ENCODE measurements at places on chromosomes 6 and 20. TPM values are rescaled to one million over a fixed set of nuclear protein-coding genes. Genes with fewer than 3 reads are reported as not detected.

The CCN6 gene
- not detected for total RNA-seq

The NCR2 gene
- total RNA-seq, result not detected

The GOPC gene
- 19.3 TPM for total RNA-seq

The SLCO4A1 gene
- 9.4 TPM for total RNA-seq

The PKIG gene
- total RNA-seq, result 195 TPM

The KHDC1 gene
- total RNA-seq, result 0.79 TPM

The SLC24A3 gene
- total RNA-seq, result 0.62 TPM

The PTCRA gene
- total RNA-seq, result not detected

DNA sequence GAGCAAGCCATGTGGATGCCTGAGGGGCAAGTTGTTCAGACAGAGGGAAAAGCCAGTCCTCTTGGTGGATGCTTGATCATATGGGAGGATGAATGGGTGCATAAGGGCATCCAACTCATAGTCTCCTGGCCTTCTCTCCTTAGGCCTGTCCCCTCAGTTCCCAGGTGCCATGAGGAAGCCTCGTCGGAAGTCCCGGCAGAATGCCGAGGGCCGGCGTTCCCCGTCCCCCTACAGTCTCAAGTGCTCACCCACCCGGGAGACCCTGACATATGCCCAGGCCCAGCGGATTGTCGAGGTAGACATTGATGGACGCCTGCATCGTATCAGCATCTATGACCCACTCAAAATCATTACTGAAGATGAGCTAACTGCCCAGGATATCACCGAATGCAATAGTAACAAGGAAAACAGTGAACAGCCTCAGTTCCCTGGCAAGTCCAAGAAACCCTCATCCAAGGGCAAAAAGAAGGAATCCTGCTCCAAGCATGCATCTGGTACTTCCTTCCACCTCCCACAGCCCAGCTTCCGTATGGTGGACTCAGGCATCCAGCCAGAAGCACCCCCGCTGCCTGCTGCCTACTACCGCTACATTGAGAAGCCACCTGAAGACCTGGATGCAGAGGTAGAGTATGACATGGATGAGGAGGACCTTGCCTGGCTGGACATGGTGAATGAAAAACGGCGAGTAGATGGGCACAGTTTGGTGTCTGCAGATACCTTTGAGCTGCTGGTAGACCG is 3.8 kb downstream of the BRPF3 start:
- no peak for DNase-seq

DNA sequence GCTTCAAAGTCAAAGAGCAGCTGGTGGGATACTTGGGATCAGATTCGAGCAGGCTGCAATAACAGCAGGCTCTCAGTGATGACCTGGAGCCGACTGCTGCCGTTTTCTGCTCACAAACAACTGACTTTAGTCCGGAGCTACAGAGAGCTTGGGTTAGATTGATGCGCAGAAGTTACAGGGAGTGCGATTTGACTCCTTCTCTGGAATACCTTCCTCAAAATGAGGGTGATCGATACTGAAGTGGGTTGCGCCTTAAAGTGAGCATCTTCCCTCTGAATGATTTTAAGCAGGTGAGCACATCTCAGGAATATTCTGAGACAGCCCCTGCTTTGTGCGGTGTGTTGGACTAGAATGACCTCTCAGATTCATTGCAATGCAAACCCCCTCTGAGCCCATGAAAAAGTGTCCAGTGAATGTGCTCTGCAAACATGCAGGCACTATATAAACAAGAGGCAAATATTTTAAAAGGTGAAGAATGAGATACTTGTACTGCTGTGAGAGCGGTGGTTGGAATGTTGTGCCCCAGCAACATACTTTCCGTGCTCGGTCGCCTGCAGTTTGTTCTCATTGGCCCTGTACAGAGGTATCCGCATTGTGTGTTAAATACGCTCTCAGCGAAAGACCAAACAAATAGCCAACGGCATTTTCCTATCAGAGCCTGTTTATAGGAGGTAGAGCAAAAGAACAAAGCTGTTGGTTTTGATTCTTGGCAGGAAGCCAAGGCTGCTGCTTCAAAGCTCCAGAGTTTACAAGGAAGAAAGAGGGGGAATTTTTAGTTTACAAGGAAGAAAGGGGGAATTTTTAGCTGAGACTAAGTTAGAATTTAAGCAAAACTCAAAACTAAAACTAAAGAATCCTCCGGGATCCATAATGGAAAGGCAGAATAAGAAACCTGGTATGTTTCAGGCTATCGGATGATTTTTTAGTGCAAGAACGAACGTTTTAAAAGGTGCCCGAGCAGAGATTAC is 67.7 kb downstream of the PHACTR2 start:
- no peak for DNase-seq

- no peak for DNase-seq
Observed at GRCh38 chr6:97863697-97864096, 580.7 kb upstream of the MMS22L start.

- no peak for DNase-seq
Observed at GRCh38 chr6:159555082-159555875, 137.8 kb downstream of the SOD2 start.

- DNase-seq, result no peak
Observed at GRCh38 chr6:45900808-45901752, 114.6 kb downstream of the CLIC5 start.

GRCh38 chr20:48777821-48778220 is 50.0 kb downstream of the PREX1 start:
- no peak for DNase-seq

DNA sequence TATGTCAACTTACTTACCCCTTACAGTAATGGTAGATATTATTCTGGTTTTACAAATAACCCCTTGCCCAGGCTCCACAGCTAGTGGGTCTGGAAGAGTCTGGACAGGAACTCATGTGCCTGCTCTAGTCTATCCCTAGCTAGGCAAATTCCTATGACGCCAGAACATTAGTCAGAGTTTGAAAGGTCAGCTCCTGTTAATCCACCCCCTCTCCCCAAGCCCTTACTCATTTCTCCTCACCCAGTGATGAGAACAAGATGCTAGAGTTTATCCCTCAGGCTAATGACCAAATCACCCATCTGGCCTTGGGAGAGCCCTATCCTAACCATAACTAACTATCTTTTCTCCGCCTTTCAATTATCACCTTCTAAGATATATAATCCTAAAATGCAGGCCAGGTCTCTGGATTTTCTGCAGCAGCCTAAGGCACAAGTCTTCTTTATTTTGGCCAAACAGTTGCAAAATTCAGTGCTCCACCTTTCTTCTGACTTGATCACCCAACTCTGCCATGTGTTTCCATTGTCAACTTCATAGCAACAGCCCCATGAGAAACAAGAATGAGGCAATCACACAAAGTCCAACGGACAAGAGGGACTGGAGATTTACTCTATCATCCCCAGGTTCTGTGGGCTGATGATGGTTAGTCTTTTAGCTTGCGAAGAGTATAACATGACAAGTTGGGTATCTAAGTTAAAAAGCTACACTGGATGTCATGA is 113.3 kb downstream of the TASP1 start:
- no peak for DNase-seq

- DNase-seq, result no peak
Observed at GRCh38 chr6:159445351-159445750, 247.7 kb downstream of the SOD2 start.

DNA sequence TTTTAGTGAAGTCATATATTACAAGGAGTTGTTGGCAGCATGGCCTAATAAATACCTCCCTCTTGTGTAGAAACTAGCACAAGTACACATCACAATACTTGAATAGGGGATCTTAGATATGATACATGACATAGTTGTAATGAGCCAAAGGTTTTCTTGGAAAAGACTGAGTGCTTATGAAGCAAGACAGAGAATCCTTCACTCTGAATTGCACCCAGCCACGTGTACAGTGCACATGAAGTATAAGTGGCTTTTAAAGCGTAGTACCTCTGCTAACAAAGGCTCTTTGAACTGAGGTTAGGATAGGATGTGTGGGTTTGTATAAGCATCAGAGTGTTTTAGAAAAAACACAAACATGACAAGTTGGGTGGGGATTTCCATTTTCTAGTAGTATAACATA is 145.5 kb upstream of the STMND1 start:
- no peak for DNase-seq

DNA sequence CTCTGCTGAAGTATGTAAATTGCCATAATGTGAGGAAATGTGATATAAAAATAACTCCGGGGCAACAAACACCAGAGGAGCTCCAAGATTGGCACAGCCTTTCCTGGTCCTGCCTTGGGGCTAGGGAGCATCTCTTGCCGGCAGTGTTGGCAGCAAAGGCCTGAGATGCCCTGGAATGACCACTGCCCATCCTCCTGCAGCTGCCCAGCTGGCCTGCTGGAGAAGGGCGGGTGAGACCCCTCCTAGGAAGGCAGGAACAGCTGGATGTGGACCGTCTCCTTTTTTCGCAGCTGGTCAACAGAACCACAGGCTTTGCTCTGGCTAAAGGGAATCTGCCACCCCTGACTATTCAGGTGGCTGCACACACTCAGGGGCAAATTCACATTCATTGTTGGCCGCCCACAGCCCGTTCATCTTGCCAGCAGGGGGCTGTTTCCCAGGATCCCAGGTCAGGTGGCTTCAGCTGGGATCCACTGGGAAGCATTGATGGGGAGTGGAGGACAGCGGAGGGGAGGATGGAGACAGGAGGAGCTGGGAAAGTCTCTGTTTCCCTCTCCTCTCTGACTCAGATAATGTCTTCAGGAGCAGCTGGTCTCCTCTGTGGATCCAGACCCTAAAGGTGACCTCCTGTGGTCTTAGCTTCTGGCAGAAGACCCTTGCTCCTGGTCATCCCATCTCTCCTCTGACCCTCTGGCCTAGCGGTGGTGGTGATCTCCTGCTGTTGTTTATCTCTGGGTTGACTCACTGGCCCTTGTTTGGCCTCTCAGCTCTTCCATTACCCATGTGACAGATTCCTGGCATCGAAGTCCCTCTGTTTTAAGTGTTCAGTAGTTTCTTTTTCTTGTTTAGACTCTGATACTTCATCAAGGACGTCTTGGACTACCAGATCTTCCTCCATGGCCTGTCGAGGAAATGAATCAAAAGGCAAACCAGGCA is 336.7 kb downstream of the DHX35 start:
- DNase-seq, result no peak

DNA sequence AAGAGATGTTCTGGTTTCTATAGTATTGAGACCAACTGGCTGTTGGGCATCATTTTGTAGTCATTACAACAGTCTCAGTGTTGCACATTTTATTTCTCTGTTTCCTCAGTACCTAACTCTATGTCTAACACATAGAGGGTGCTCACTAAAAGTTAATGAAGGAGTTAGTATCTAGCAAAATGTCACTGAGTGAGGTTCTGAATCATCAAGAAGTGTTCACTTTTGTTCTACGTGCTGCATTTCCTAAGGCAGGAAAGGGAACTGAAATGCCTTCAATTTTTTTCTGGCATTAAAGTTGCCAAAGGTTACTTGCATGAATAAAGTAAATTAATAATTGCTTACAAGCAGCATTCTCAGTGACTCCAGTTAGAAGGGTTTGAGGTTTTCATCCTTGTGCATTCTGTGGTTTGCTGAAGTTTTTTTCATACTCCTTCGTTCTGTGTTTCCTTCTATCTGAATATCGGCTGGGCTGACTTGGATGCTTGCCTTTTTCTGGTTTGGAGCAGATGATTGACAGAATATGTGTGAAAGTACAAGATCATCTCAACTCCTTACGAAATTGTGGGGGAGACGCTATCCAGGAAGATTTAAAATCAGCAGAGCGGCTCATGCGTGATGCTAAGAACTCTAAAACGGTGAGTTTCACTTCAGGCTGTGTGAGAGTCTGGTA is 114.5 kb upstream of the SCGN start:
- DNase-seq, result no peak

- DNase-seq, result peak; percentile 40
Observed at GRCh38 chr6:27791182-27791943, 120.8 kb downstream of the OR2B2 start.

DNA sequence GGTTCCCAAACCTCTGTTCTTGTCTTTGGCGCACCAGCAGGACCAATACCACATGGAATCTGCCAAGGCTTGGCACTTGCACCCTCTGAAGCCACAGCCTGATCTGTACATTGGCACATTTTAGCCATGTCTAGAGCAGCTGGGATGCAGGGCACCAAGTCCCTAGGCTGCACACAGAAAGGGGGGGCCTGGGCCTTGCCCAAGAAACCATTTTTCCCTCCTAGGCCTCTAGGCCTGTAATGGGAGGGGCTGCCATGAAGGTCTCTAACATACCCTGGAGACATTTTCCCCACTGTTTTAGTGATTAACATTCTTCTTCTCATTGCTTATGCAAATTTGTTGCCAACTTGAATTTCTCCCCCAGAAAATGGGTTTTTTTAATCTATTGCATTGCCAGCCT is 5.4 kb upstream of the FAM120B start:
- DNase-seq, result no peak

GRCh38 chr20:19817017-19817416 is 59.0 kb downstream of the RIN2 start:
- DNase-seq, result no peak

GRCh38 chr6:23510778-23511510 is 615.1 kb upstream of the NRSN1 start:
- DNase-seq, result no peak

GRCh38 chr6:22473991-22474682 is 95.2 kb upstream of the HDGFL1 start:
- DNase-seq, result no peak

GRCh38 chr20:1800777-1801176 is 94.4 kb upstream of the SIRPA start:
- DNase-seq, result no peak

DNA sequence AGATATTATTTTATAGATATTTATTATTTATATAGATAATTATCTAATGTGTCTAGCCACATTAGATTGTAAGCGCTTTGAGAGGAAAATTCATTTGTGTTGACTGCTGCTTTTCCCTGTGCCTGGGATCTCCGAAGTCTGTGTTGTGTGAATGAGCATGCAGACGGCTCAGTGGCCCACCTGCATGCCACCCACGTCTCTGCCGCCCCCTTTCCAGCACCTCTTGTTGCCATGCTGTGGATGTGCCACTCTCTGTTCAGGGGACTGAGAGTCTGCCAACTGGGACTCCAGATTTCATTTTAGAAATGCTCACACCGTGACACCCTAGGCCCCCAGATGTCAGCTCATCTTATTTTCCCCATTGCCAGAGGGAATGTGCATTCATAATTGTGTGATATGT is 139.7 kb downstream of the JARID2 start:
- DNase-seq, result no peak

DNA sequence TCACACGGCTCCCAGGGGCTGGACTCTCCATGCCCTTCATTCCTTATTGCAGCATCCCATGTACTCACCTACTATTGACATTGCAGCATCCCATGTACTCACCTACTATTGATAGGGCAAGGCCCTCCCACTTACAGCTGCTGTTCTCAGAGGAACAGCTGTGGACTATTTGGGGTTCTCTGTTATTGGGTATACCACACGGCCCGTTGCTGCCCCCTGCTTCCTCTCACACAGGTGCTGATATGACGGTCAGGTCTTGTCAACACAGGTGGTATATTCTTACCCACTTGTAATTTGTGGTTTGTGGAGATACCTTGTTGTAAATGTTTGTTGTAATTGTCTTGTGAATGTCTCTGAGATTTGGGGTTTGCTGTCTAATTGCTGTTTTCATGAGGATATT is 18.8 kb downstream of the ALDH5A1 start:
- no peak for DNase-seq

GRCh38 chr6:160167604-160168399 is 46.2 kb downstream of the SLC22A1 start:
- no peak for DNase-seq
